ENCODE measurements at places on chromosomes 4 and X.

- DNase-seq: no peak
Measured at GRCh38 chr4:185811509-185812364, at the start of gene SORBS2. Gene SORBS2, minus strand, starts transcription at chr4:185812194. Its CDS starts 121,623 bp downstream, at chr4:185690571.

GRCh38 chr4:188854436-188854835, 715.2 kb downstream of the TRIML1 start:
- no peak for DNase-seq

DNA sequence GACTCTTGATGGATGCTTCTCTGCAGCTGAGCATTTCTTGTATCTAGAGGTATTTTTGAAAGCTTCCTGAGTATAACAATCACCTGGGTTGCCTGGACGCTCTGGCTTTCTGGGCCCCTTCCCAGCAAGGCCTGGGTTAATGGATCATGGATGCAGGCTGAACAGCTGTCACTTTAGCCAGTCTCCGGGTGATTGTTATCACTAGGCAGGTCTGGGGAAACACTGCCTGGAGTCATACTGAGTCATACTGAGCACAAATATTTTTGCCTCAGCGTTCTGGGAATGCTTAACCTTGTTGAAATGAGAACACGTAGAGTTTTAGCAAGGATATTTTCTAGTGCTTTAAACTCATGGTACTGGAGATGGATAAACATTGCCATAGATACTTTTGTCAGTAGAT, 102.6 kb downstream of the PHEX start:
- DNase-seq: no peak

- DNase-seq: no peak
Measured at GRCh38 chrX:31099536-31100090, 27.8 kb upstream of the FTHL17 start.

DNA sequence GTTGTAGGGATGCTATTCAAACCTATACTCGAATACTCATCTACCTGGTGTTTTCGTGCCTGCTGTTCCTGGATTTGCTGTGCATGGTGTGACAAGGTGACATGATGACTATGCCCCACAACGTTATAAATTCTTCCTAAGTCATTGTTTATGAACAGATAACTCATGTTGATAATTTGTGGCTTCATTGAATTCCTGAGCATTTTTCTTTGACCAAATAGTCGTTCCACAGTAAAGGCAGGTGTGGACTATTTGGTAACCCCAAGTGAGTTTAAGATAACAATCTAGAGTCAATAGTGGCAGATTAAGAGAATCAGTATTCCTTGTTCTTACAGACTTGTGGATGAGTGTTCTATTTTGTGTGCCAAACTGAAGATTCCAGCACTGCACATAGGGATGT, 59.9 kb downstream of the SNX25 start:
- no peak for DNase-seq

- no peak for DNase-seq
Measured at GRCh38 chrX:146064156-146064555, 246.5 kb downstream of the SLITRK2 start.

- DNase-seq: no peak
Measured at GRCh38 chr4:68885545-68885944, 66.1 kb downstream of the UGT2A3 start.

DNA sequence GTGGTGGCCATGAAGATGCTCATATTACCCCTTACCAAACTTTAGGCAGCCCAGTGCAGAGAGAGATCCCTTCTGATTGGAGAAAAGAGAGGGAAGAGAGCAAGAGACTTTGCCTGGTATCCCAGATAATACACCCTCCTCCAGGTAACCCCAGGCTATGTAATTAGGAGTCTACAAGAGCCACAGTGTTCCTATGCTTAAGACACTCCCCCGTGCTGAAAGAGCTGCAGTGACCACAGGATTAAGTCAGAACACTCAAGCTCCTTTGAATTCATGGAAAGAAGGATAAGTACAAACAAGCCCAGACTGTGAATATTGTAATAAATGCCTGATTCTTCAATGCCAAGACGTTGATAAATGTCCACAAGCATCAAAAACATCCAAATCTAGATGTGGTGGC, 41.4 kb downstream of the PABPC4L start:
- no peak for DNase-seq

DNA sequence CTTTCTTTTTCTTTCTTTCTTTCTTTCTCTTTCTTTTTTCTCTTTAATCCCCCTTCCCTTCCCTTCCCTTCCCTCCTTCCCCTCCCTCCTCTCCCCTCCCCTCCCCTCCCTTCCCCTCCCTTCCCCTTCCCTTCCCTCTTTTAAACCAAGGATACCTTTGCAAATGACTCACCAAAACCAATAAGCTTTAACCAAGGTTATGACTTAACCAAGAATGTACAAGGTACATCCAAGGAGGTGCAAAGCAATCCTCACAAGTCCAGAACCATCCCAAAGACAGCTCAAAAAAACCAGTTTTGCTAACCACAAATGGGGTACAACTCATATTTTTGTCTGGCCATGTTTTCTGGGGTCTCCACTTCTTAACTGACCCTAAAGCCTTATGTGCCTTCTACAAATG, 174.7 kb upstream of the PPP1R2C start:
- DNase-seq: no peak

- DNase-seq: no peak
Measured at GRCh38 chrX:149630681-149631233, 835 bp downstream of the TMEM185A start.

DNA sequence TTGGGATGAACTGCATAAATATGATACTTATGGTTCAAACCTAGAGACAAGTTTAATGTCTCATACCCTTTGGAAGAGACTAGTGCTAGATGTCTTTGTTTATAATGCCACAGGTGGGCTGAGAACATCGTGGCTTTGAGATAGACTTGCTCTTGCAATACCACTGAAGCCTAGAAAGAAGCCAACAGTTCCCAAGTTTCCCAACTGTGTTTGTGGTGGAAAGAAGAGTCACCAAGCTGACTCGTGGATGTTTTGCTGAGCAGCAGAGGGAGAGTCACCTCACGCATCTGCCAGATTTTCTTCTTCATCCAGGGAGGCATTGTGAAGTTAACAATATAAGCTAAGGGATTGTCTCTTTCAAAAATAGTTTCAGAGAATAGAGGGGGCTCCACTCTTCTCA, 1076.2 kb downstream of the C4orf33 start:
- DNase-seq: no peak

- DNase-seq: no peak
Measured at GRCh38 chr4:176726803-176727202, 65.9 kb downstream of the VEGFC start.

DNA sequence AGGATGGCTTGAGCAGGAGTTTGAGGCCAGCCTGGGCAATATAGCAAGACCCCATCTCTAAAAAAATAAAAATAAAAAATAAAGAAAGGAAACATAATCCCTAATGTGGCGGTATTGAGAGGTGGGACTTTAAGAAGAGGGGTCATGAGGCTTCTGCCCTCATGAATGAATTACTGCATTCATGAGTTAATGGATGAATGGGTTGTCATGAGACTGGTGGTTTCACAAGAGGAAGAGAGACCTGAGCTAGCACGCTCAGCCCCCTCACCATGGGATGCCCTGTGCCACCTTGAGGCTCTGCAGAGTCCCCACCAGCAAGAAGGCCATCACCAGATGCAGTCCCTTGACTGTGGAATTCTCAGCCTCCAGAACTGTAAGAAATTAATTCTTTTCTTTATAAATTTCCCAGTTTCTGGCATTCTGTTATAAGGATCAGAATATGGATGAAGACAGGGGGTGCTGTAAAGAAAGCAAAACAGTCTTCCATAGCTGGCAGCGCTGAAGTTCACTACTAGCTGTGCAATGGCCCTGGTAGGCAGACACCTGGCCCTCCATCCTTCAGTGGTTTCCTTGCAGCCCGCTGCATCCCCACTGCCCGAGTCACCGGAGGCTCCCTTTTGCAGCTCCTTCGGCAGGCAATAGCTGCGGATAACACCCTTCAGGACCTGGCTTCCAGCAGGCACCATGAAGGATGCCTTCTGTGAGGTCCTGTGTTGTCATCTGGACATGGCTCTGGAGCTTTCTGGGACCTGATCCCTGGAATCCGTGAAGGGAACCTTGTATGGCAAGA, 44.8 kb upstream of the NSG1 start:
- no peak for DNase-seq

GRCh38 chr4:168516841-168517240, 20.0 kb downstream of the PALLD start:
- DNase-seq: no peak

- DNase-seq: no peak
Measured at GRCh38 chr4:168143601-168144000, 51.3 kb downstream of the ANXA10 start.

All from stimulated activated CD8-positive, alpha-beta memory T cell treated with anti-CD3 and anti-CD28 coated beads, Interleukin-4, amount 100 ng/mL, for 4 hours (primary cell).